ENCODE measurements at places on chromosomes 11 and 22. TPM values are rescaled to one million over a fixed set of nuclear protein-coding genes. Genes with fewer than 3 reads are reported as not detected.

The OR8D1 gene
- total RNA-seq: not detected

The TNNT3 gene
- total RNA-seq: not detected

The MED17 gene
- total RNA-seq: 28.9 TPM

The FXYD6 gene
- total RNA-seq: 0.34 TPM
